CD4-positive, alpha-beta T cell treated with Interleukin-4 for 1 hour (primary cell): ENCODE measurements at places on chromosomes 13 and 19.

GRCh38 chr13:104796581-104796980 is 1730.4 kb upstream of the SLC10A2 start:
- DNase-seq = no peak

- DNase-seq = no peak
These were observed 24.2 kb downstream of the SMIM24 start for GRCh38 chr19:3455960-3456601.

GRCh38 chr13:30561511-30561910 is 56.2 kb upstream of the USPL1 start:
- no peak for DNase-seq

DNA sequence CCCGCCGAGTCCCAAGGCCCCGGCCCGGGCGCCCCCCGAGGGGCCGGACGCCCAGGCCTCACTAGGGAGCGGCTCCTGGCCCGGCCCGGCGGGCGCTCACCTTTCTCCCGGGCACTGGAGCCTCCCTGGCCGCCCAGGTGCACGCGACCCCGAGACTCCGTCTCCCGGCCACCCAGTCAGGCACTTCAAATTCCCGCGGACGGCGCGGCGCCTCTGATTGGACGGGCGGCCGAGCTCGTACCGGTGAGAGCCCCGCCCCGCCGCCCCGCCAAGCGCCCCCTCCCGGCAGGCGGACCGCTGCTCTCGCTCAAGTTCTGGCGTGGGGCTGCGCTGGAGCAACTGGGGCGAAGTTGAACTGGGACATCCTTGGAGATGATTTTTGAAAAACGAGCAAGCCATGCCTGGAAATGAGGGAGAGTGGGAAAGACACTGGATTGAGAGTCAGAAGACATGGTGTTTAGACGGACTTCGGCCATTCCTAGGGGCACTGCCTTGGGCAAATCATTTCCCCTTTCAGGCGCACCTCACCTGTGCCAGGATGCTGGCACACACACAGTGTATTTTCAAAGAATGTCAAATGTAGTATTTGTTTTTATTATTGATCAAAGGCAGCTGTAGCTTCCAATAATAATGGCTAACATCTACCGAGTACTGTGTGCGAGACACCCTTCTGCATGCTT is 485.3 kb downstream of the UQCRFS1 start:
- DNase-seq = peak; percentile 41

- no peak for DNase-seq
These were observed 4.0 kb upstream of the PNMA8B start for GRCh38 chr19:46499692-46500091.

- no peak for DNase-seq
These were observed 13.8 kb downstream of the CEACAM1 start for GRCh38 chr19:42514449-42514848.

DNA sequence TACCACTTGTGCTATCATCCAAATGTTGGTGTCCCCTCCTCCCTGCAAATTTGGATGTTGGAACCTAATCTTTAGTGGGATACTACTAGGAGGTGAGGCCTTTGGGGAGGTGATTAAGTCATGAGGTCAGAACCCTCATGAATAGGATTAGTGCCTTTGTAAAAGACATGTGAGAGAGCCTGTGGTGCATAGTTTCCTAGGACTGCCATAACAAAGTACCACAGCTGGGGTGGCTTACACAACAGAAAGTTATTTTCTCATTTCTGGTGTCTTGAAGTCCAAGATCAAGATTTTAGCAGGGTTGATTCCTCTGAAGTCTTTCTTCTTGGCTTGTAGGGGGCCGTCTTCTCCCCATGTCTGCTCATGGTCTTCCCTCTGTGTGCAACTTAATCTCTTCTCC is 562.6 kb upstream of the ARGLU1 start:
- no peak for DNase-seq

- no peak for DNase-seq
These were observed 10.5 kb upstream of the RAP2A start for GRCh38 chr13:97423300-97424045.

GRCh38 chr13:33217256-33217655 is 68.3 kb downstream of the STARD13 start:
- no peak for DNase-seq

DNA sequence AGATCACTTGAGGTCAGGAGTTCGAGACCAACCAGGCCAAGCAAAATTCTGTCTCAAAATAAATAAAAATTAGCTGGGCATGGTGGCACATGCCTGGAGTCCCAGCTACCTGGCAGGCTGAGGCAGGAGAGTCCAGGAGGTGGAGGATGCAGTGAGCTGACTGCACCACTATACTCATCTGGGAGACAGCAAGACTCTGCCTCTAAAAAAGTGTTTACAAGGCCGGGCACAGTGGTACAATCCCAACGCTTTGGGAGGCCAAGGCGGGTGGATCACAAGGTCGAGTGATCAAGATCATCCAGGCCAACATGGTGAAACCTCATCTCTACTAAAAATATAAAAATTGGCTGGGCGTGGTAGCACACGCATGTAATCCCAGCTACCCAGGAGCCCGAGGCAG is 4.2 kb upstream of the DAPK3 start:
- DNase-seq = no peak

GRCh38 chr13:37442996-37443395 is 155.6 kb downstream of the POSTN start:
- DNase-seq = no peak

GRCh38 chr19:17021793-17022590 is 4.6 kb downstream of the CPAMD8 start:
- peak; percentile 52 for DNase-seq

DNA sequence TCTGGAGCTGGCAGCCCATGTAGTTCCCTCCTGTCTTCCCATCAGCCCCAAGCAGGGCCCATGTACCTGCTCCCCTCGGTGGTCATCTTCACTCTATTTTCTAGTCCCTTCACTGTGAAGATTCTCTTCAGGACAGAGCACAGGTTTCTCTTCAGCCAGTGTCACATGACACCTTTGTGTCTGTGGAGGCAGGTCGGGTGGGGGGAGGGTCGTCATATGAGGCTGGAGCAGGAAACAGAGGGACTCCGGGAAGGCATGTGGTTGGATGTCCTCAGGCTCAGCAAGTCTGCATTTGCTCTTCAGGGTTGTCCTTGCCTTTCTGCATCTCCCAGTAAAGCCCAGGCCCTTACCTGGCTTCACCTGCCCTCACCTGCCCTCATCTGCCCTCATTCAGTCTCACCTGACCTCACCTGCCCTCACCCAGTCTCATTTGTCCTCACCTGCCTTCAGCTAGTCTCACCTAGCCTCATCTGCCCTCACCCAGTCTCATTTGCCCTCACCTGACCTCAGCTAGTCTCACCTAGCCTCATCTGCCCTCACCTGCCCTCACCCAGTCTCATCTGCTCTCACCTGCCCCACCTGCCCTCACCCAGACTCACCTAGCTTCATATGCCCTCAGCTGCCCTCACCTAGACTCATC is 120.3 kb downstream of the ZDHHC20 start:
- no peak for DNase-seq

GRCh38 chr19:31089681-31090080 is 259.6 kb downstream of the TSHZ3 start:
- no peak for DNase-seq

DNA sequence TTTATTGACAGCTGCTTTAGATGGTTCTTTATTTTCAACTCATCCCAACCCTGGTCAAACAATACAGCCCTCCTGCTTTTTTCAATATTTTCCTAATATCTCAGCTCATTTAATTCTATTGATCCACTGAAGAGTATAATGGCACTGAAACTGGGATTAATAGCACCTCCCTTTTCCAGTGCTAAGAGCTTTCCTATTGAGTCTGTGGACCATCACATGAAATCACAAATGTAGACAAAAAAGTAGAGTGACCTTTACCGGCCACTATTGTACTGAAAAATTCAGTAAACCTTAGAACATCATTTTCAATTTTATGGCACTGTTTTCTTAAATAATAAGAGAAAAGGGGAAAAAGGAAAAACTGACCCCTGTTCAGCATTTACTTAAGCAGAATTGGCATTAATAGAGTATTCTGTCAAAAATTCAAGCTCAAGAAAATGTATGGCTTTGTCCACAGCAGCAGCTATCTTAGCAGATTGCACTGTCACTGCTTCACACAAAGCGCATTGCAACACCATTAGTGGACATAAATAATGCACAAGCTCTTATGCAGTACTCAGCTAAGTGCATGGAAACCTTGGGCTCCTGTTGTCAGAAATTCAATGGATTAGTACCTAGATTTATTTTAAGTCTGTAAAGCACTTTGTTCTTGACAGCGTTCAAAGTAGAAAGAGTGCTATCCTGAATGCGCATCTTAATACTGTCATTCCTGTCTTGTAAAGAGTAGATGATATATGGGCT is 851.0 kb upstream of the KLHL1 start:
- DNase-seq = no peak

- no peak for DNase-seq
These were observed 578.8 kb downstream of the DCT start for GRCh38 chr13:93900731-93901130.

DNA sequence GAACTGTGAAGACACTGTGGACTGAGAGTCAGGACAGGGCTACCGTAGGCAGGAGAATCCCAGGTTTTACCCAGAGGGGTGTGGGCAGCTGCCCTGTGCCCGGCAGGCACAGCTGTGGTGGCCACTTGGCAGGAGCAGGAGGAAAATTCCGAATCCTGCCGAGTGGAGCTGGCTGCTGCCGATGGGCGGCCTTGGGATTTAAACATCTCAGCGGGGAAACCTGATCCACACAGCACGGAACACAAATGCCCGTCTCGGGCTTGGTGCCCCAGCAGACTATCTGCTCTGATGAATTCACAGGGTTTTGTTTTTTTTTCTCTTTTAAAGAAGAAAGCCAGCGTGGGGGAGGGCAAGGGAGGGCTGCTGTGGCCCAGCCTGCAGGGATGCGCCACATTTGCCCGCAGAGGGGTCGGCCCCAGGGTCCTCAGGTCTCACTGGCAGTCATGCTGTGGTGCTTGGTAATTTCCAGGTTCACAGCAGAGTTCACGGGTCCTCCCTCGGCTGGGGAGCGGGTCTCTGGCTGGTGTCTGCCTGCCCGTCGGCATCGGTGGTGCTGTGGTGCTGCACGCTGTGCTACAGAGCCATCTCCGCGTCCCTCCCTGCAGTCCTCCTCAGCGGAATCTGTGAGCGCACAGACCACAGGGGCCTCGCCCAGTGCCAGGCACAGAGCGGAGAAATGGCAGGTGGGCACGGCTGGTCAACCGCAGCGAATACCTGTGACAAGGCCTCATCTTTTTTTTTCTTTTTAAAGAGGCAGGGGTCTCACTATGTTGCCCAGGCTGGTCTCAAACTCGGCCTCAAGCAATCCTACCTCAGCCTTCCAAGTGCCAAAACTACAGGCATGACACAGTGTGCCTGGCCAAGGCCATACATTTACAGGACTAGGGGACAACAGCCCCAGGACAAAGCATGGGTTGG is 28.1 kb downstream of the MPND start:
- DNase-seq = no peak

GRCh38 chr19:42155796-42156195 is 23.6 kb upstream of the POU2F2 start:
- DNase-seq = no peak

- DNase-seq = no peak
These were observed 199.7 kb downstream of the IRS2 start for GRCh38 chr13:109586509-109587346.

- no peak for DNase-seq
These were observed 6.3 kb downstream of the MIDN start for GRCh38 chr19:1254530-1255185.

DNA sequence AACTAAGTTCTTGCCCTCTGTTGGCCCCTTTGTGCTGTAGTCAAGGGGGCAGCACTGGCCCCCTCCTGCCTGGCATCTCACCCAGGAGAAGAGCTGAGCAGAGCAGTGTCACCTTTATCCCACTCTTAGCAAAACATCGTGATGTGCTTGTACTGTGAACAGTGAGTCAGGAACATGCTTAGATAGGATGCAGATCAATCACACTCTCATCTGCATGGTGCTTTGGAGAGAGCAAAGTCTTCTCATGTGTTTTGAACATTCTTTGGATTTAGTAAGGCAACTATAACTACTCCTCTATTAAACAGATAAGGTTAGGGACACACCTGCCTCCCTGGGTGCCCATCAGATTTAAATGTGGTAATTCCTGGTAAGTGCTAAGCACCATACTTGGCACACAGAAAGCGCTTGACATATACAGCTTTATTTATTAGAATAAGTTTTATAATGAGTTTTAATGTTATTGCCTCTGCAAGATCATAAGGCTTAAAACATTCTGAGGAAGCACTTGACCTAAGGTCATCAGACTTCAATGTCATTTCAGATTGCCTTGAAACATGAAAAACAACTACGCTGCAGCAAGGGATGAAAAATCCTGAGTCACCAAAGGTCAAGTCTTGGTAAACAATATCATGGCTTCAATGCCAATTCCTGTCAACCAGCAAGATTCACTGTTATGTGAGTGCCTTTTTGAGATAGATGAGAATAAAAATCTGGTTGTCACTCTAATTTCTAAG is 82.4 kb upstream of the IRS2 start:
- DNase-seq = no peak

- peak; percentile 93 for DNase-seq
These were observed 1.3 kb downstream of the HMG20B start for GRCh38 chr19:3573858-3574637.

DNA sequence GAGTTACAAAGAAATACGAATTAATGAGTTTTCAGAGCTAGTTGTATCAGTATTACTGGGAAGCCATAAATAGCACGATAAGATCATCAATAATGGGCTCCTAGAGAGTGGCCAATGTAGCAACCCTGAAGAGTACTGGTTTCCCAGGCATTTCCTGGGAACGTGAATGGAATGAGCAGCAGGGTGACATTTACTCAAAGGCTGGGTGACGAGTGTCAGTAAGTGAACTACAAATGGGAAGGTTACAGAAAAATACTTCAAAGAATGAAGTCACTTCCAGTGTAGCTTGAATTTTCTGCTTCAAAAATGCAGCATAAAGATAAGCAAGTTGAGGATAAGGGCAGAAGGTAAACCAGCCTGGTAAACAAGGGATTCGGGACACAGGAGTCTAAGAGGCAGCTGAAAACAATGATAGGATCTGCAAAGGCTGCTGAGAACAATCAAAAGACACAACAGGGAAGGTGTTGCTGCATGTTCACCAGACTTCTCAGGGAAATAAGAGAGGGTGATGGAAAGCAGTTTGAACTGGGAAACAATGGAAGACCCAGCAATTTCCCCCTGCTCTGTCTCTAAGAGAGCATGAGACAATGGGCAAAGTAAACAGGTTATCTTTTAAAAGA is 48.6 kb upstream of the POSTN start:
- no peak for DNase-seq

GRCh38 chr13:88112526-88112925 is 441.4 kb downstream of the SLITRK5 start:
- DNase-seq = no peak

GRCh38 chr13:55266644-55267043 is 1874.1 kb upstream of the PRR20A start:
- no peak for DNase-seq
